ENCODE measurements at places on chromosomes 12 and 14.

DNA sequence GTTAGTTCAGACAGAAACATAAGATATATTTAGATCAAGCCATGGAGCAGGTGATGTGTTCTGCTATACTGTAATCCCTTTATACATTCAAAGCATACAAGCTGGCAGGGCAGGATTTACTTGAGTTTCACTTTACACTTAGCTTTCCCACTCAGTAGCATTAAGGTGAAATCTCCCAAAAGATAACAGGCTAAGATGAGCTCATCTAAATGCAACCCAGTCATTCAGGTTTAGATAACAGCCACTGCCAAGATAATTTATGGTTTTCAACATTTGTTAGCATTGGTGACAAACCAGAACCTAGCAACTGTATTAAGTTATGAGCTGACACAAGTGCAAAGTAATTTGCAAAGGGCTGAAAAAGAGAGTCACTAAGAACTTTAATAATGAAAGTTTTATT is 925.1 kb upstream of the ATXN7L3B start:
- no peak for DNase-seq

GRCh38 chr12:116697305-116697704 is 40.6 kb downstream of the SPRING1 start:
- no peak for DNase-seq

GRCh38 chr12:122423258-122424165 is 1.0 kb upstream of the CLIP1 start:
- no peak for DNase-seq

GRCh38 chr14:61401461-61401860 is 80.1 kb downstream of the PRKCH start:
- no peak for DNase-seq

DNA sequence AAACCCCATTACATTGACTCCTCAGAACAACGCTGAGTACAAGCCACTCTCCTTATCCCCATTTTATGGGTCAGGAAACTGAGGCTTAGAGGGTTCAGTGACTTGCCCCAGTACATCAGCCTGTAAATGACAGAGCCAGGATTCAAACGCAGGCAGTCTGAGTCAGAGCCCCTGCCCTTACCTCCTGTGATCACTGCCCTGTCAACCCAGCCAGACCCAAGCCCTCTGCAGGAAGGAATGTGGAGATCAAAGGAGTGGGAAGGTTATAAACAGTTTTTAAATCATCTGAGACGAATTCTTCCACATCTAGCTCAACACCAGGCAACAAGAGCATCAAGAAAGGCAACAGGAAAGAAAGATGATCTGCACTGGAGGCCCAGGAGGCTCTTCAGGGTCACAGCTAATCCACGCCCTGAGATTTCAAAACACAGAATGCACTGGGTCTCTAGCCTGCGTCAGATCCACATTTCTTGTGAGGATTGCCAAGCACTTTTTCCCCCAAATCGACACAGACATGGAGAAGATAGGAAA is 38.5 kb downstream of the SPTB start:
- DNase-seq = no peak
